ENCODE measurements at places on chromosomes 6 and 20.

GRCh38 chr6:170231293-170232185 lies 59.3 kb downstream of the DLL1 start:
- no peak for DNase-seq

GRCh38 chr6:149081281-149081680 lies 236.2 kb upstream of the TAB2 start:
- DNase-seq = no peak

GRCh38 chr6:33211666-33212422 lies 3.5 kb downstream of the RING1 start:
- no peak for DNase-seq

GRCh38 chr6:152673236-152673635 lies 24.5 kb upstream of the MYCT1 start:
- DNase-seq = no peak

DNA sequence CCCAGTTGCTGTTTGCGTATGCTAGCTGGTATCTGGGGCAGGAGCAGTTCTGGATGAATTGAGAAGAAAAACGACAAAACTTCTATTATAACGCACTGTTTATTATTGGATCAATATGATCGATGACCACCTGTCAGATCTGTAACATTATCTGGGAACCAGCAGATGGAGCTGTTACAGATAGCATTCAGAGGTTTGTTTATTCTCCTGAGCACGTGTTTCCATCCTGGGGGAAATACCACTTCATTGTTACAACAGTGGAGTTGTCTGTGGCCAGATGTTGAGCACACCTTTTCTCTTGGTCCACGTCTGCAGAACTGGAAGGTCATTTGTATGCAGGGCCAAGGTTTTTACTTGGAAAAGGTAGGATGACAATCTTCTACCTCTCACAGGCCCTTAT lies 16.0 kb upstream of the NKX2-2 start:
- no peak for DNase-seq

DNA sequence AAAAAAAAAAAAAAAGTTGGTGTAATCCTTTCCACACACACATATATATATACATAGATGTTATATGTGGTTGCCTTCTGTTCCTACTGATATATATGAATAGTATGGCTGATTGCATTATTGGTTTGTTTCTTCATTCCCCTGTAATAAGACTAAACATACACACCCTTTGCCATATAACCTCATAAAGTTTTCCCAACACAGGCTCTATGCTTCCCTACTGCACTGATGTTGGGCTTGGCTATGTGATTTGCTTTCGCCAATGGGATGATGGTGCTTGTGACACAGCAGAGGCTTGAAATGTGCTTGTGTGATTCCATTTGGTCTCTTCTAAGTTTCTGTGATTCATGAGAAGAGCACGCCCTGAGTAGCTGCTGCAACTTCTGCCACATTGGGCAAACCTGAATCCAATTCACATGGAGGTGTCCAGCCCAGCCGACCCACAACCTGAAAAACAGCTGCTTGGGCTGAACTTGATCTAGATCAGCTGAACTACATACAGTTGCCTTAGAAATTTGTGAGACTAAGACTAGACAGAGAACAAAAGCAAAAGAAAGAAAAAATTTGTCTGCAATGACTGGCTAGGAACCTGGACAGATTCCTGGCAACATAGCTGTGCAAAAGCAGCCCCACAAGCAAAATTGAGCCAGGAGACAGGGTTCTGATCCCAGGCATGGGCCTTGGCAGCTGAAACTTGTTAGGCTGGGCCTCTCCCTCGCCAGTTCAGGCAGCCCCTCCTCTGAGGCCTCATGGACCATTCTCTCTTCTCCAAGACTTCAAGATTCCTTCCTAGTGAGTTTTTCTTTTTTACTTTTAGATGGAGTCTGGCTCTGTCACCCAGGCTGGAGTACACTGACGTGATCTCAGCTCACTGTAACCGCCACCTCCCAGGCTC lies 13.4 kb upstream of the TBC1D20 start:
- no peak for DNase-seq

GRCh38 chr6:37303891-37304503 lies 46.1 kb upstream of the TMEM217 start:
- DNase-seq = no peak

DNA sequence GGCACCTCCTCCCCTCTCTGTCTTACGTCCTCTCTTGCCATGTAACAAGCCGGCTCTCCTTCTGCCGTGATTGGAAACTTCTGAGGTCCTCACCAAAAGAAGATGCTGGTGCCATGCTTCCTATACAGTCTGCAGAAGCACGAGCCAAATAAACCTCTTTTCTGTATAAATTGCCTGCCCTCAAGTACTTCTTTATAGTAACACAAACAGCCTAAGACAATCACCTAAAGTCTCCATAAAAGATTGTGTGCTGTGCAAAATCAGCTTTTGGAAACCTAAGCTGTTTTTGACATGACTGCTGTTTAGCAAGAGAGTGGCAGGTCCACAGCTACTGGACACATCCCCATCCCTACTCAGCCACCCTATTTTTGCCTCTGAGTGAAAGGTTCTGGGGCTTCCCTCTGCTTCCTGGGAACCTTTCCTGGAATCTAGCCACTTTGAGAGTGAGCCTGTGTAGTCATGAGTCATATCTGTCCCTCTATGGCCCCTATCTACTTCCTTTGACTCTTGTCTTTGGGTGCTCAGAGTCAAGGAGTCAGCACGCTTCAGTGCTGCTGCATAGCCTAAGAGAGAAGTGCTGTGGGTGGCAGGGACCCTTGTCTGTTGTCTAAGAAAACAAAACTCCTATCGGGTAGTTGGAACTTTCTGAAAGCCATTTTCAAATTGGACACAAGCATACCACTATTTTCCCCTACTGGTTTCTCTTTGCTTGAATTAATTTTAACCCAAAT lies 110.0 kb downstream of the PPP1R14C start:
- no peak for DNase-seq

DNA sequence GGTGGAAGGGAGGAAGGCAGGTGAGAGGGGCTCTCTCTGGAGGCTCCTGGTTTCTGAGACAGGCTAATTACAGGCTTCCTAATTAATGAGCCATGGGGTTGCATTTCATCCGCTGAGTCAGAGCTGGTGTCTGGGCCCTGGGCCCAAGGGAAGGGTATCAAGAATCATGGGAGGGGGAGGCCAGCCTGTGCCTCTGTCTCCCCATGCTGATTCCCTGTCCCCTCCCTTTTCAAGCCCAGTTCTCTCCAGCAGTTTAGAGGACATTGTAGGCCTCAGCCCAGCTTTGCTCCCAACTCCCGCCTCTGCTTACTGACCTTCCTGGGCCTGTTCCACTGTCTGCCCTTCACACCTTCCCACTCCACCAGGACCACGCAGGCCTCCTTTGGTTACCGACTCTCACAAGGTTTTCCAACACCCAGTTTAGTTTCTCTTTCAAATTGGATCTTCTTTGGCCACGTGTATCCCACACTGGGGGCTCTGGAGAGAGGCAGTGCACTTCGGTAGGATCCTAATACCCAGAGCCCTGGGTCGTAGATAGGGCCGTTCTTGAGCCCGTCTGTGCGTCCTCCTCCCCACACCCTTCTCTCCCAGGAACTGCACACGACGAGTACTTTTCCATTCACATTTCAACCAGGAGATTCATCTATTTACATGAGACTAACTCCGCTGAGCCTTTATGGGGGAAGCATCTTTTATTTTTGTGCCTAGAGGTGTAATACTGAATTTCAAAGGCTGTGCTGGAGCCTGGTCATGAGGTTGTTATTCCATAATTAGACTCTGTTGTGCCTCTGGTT lies 18.2 kb upstream of the AVP start:
- DNase-seq = no peak

DNA sequence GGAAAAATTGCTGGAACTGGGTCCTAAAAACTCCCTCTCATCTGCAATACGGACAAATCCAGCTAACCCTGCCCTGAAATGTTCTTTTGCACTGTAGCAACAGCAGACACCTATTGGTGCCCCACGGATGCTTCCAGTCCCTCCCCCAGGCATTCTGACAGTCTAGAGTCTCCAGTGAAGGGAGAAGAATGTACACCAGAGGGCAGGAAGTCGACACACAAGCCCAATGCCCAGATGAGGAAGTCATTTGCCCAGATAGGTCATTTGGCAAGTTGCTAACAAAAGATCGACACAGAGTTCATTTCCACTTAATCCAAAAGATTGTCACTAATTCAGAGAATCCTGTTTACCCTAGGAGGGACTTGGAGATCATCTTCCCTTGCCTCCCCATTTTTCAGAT lies 293.0 kb upstream of the PRDM1 start:
- DNase-seq = no peak

GRCh38 chr6:113629256-113629655 lies 227.9 kb upstream of the MARCKS start:
- no peak for DNase-seq

DNA sequence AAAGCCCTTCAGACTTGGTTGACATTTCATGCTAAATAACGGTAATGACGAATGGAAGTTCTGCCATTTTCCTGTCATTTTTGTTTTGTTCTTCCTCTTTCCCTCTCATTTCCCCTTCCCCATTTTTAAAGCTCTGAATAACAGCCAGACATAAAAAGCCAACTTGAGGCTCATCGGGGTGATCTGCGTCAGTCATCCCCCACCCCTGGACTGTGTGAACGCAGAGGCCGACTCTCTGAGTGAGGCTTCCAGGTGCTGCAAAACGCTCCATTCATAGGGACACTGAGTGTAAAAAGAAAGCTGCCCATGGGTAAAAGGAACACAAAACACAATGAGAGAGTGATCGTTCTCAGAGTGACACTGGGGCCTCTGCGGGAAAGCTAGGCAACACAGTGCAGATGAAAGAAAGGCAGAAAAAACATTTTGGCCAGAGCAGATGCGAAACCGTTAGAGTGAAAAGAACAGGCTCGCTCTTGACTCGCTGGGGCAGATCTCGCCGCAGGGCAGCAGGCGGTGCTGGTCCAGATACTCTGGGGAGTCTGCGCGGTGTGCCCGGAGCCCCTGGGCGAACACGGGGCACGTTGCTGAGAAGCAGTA lies 684.8 kb downstream of the QKI start:
- DNase-seq = no peak

DNA sequence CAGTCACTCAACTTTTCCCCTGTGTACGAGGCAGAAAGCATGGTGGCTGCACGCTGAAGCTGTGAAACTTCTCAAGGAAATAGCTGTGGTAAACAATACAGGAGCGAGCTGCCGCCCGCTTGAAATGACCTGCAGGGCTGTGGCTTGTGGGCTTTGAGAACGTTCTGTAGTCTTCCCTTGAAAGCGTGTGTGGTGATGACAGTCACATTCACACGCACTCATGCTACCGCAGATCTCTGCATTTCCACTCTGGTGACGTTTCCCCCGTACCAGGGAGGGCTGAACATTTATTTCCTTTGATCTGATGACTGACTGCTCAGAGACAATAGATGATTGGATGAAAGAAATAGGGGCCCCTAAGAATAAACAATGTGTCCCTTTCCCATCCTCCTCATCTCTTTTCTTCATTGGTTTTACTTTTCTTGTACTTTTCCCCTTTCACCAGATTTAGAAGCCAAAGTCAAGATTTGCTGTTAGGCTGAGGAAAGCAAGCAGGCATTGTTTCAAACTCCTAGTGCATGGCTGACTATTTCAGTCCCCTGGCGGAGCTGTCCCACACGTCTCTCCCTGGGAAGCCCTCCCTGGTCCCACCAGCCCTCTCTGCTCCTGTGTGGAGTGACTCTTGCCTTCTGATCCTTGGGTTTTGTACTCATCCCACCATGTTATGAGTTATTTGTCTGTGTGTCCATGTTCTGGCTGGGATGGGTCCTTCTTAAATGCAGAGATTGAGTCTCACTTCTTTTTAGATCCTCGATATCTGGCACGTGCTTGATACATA lies 3.9 kb downstream of the SYTL3 start:
- peak; percentile 95 for DNase-seq

- DNase-seq = no peak
Observed at GRCh38 chr6:40393641-40394040, 193.5 kb downstream of the LRFN2 start.

- peak; percentile 35 for DNase-seq
Observed at GRCh38 chr20:53943522-53944291, 126.7 kb downstream of the BCAS1 start.

GRCh38 chr6:24664046-24664987 lies 2.4 kb downstream of the TDP2 start:
- DNase-seq = no peak
